ENCODE measurements at places on chromosomes 5 and 9.

DNA sequence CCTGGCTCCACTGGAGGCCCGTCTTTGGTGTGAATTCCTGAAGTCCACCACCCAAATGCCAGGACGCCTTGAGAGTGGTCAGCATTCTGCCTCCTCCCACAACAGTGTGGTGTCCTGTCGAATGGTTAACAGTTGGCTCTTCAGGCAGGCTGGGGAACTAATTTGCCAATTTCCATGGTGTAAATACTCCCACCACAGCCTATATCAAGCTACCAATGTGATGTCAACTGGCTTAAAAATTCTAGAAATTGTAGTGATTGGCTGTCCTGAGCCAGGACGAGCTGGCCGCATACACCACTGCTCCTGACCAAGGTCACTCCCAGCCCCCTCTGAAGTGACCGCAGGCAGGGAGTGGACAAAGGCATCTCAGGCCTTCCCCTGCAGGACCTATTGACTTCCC, 11.1 kb downstream of the UNC5A start:
- no peak for DNase-seq

GRCh38 chr9:121598965-121599871, 52.2 kb upstream of the DAB2IP start:
- no peak for DNase-seq

GRCh38 chr5:147673266-147673665, 109.3 kb downstream of the JAKMIP2 start:
- no peak for DNase-seq

DNA sequence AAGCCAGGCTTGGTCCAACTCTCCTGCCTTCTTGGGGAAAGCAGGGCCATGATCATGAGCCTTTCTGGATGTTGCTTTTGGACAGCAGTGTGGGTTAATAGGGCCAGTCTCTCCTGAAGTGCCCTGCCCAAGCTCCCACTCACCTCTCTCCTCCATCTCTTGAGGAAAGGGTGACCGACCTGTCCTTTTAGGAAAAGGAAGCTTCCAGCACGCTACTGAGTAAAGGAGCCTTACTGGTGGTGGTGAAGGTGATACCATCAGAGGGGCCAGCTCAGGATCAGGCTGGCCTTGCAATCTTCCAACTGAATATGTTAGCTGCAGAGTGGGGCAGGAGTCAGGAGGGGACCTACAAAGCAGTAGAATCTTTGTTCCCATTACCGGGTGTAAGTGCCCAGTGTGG, 2.2 kb upstream of the RGS3 start:
- DNase-seq: no peak

DNA sequence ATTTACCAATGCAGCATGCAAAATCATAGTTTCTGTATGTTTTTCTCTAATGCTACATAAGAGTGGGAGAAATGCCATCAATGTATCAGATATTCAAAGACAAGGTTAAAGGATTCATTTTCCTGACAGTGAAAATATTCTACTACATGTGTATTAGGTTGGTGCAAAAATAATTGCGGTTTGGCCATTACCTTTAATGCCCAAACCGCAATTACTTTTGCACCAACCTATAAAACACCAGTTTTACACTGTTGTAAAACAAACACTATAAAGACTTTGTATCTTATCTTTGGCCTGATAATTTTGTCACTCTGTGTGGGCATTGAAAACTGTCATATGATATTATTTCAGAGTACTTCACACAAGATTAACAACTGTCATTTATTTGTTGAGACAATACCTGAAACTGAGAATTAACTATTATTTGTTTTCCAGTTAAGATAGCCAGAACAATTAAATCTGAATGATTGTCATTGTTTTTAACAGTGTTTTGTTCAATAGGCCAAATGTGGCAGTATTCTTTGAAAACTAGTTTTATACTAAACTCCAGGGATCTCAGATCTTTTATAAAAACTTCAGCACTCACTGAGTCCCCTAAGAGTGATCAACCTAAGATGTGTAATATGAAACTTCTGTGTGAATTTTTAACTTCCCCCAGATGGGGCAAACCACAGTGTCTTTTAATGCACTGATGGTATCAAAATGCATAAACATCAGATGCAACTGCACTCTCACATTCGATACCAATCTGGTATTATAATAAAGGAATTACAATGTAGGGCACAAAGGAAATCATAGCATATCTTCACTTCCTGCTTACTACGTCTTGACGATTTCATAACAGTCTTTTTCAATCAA, 53.8 kb upstream of the FBN2 start:
- DNase-seq: no peak

DNA sequence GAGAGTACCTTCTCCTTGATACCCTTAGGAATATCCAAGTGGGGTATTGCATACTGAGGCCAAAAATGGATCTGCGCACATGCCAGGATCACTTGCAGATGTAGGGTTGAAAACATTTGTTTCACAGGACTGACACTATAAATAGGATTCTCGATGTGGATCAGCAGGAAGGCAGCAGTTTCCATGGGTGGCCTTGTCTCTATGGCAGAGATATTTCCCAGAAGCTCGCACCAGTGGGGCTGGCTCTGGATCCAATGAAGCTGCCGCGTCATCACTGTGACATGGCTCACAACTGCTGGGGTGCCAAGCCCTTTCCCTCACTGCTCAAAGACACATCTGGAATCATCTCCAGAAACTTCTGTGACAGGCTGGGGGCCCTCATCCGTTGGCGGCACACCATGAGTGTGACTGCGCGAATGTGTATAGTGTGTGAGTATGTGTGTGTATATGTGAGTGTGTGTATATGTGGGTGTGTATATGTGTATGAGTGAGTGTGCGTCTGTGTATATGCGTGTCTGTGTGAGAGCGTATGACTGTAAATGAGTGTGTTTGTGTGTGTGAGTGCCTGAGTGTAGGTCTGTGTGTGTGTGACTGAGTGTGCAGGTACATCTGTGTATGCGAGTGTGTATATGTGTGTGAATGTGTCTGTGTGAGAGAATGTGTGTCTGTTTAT, 182.5 kb downstream of the GAS1 start:
- DNase-seq: no peak

DNA sequence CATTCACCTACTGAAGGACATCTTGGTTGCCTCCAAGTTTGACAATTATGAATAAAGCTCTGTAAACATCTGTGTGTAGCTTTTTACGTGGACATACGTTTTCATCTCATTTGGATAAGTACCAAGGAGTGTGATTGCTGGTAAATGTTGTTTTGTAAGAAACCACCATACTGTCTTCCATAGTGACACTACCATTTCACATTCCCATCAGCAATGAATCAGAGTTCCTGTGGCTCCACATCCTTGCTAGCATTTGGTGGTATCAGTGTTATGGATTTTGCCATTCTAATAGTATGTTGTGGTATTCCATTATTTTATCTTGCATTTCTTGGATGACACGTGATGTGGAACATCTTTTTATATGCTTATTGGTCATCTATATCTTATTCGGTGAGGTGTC, 78.4 kb upstream of the RASGRF2 start:
- DNase-seq: no peak

DNA sequence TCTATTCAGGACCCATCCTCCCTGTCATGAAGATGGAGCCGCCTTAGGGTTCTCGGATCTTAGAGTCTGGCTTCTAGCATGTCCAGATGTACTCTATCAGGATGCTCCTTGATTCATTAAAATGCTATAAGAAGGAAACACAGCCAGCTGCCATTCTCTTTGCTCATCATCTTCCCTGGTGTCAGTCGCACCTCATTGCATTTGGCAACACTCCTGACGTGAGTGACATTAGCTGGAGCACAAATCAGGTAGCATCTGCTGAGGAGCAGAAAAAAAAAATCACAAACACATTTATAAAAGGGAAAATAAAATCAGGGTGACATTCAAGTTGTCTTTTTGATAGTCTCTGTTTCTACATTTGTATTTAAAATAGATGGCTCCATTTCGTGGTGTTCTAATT, 226.1 kb upstream of the NMUR2 start:
- DNase-seq: no peak

GRCh38 chr5:156474251-156474650, 147.3 kb downstream of the SGCD start:
- DNase-seq: no peak

DNA sequence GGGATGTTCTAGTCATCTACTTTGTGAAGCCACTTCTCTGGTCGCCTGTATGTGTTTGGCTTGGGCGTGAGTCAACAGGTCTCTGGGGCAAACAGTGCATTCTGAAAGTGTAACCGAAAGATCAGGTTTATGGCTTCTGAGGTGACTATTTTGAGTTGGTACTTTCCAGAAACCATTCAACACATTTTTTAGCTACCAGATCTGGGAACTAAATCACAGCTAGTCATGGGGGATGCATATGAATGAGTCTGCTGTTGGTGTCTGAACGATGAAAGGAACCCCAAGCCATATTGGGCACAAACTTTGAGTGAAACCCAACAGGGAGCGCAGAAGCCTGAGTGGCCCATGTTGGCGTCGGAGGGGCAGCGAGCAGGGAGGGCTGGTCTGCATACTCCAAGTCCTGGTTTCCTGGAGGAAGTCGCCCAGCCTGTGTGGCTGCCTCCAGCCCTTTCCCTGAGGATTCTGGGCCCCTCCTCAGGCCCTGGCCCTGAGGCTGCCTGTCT, 35.3 kb downstream of the UBE2QL1 start:
- no peak for DNase-seq

DNA sequence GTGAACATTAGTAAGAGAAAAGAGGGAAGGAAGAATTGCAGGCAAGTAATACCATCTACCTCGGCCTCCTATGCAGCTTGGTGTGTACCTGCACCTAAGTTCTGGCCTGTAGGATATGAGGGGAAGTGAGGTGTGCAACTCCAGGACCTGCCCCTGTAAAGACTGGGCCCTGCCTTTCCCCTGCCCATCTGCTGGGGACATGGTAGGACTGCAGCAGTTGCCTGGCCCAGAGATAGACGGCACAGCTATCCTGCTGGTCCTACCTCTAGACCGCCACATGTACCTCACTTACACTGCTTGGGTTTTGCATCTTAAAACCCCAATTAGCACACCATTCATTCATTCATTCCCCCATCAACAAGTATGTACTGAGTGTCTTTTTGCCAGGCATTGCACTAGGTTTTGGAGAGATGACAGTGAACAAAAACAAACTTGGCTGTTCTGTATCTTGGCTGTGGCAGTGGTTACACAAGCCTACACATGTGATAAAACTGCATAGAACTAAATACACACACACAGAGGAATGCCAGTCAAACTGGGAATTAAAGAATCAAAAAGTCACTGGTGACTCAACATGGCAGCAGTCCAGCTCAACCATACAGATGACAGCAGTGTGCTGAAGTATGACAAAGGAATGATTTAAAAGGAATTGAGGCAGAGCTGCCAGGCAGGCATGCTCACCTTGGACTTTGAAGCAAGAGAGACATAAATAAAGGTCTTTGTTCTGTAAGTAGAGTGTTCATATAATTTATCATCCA, 23.3 kb upstream of the MGAT1 start:
- DNase-seq: no peak

DNA sequence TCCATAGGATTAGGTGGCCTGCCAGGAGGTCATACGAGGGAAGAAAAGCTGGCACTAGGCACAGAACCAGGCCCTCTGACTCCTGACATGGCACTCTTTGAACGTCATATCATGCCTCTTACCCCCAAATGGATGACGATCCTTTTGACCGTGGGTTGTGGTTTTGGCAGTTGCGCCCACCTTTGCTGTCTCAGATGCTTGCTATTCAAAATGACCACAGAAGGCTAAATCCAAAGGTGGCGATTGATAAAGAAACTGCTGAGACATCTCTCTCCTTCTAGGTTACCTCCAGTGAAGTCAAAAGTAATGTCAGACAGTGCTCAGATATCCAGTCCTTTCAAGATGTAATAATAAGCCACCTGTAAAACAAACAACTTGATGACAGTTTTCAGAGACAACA, 385.0 kb downstream of the EFNA5 start:
- no peak for DNase-seq

- DNase-seq: no peak
Measured at GRCh38 chr5:152437866-152438265, 32.8 kb upstream of the NMUR2 start.

- peak; percentile 26 for DNase-seq
Measured at GRCh38 chr5:474840-475661, 32.1 kb downstream of the EXOC3 start.

GRCh38 chr9:114383521-114384231, 4.1 kb downstream of the AKNA start:
- peak; percentile 46 for DNase-seq

- DNase-seq: no peak
Measured at GRCh38 chr5:132947671-132948070, 15.8 kb downstream of the AFF4 start.

DNA sequence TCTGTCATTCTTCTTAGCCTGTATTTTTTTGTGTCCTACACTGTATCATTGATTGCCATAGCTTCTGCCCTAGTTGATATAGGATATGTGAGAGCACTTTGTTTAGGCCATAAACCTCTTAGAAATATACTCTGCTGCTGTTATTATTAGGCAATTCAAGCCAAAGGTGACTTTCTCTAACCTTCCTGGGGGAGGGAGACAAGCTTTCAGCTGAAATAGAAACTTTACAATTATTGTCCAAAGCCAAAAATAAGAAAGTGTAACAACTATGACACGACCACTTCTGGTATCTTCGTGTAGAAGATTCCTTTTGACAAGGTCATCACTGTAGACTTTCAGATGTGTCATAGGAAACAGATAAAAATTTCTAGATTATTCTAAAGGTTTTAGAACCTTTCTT, 12.2 kb upstream of the CSNK1A1 start:
- no peak for DNase-seq

GRCh38 chr5:66617991-66618768, 22.0 kb downstream of the MAST4 start:
- no peak for DNase-seq

DNA sequence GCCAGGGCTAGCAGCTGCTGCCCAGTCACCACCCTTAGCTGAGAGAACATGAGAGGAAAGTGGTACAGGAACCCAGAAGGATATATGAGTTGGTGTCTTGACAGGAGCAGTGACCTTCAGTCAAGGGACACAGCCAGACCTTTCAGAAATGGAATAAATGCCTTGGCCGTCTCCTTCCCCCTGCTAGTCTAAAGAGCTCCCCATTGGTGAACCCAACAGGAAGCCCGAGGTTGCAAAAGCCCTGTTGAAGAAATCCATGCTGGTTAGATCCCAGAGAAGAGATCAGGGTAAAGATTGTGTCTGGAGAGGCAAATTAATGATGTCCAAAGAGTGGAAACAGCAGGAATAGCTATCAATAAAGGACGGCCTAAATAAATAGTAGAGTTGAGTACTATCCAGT, 244.5 kb downstream of the NR3C1 start:
- DNase-seq: no peak
